ENCODE measurements at places on chromosomes 11 and 22. TPM values are rescaled to one million over a fixed set of nuclear protein-coding genes. Genes with fewer than 3 reads are reported as not detected.

DNA sequence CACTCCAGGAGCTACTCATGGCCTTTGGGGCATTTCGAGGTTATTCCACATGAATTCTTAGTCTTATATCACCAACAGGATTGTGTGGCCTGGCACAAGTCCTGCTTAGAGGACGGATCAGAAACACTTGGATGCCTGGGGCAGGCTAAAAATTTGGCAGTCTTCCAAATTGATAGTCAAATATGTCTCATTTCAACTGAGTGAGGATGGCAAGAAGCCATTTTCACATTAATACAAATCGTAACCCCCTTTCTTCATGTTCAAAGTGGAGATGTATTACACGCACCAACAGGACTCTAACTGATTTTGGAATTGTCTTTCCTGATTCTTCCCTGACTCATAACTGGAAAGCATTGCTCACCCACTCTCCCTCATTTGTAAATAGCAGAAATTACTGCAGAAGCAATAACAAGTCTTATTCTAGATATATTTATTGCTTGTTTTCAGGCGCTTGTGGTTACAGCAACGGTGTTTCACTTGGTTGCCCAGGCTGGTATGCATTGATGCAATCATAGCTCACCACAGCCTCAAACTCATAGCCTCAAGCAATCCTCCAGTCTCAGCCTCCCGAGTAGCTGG is 10.3 kb upstream of the CCDC86 start:
- no peak for DNase-seq

GRCh38 chr22:19959043-19959586 is 17.5 kb upstream of the TXNRD2 start:
- peak; percentile 74 for DNase-seq

DNA sequence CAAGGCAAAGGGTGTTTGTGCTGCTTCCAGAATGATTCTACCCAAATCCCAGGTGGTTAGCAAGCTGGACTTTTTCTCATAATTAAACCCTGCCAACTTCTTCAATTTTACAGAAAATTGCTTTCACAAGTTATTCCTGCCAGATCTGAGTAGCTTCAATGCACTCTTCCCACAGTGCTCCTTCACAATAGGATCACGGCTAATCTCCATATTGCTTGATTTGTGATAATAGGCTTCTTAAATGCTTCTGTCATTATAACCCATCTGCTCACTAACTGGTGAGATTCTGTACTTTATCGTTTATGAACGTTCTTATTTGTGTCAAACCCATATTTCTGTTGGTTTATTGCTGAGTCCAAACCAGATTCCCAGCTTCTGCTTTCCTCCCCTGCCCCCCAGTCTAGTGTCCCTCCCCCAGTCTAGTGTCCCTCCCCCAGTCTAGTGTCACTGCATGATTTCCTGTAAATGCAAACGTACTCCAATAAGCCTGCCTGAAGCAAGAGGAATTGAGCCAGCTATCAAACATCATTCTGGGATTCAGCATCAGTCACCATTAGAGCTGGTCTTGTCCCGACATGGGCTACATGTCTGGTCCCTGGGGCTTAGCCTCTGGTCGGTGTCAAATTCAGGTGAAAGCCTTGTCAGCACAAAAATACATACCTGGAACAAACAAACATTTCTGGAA is 14.0 kb downstream of the MMP3 start:
- DNase-seq = no peak

GRCh38 chr11:88819616-88820015 is 246.2 kb downstream of the GRM5 start:
- no peak for DNase-seq

DNA sequence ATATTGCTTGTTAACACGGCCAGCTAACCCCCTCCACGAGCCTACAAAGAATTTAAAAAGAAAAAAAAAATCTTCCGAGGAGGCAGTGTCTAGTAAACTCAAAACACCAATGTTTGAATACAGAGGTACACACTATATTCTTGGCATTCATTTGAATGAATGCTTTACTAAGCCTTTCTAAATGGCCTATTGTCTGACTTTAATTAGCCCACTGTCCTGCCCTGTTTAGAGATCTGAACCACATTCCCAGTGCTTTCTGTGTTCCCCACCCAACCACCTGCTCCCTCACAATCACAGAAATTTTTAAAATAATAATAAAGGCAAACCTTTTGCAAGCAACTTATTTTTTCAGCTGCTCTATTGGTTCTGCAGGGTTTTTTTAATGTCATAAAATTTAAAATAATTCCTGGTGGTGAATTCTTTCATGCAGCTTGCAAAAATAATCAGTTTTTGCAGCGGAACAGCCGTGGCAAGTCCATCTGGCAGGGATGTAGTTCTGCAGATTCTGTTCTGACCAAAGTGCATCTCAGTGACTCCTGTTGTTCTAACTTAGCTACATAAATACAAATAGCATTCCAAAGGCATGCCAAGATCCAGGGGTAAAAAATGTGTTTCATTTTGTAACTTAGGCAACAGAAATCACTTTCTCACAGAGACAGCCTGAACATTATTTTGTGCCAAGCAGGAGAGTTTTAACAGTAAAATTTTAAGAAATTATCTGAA is 23.8 kb downstream of the POU2AF2 start:
- DNase-seq = peak; percentile 16

DNA sequence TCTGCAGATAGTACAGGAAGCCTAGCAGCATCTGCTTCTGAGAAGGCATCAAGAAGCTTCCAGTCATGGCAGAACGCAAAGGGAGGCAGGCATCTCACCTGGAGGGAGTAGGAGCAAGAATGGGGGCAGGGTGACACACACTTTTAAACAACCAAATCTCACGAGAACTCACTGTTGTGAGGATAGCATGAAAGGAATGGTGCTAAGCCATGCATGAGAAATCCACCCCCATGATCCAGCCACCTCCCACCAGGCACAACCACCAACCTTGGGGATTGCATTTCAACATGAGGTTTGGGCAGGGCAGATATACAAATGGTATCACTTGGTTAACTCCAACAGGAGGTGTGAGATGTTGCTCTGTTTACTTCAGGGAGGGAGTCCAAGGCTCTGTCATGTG is 612.0 kb upstream of the KIRREL3 start:
- DNase-seq = no peak

GRCh38 chr22:44906999-44907644 is 102.7 kb downstream of the PHF21B start:
- DNase-seq = no peak

DNA sequence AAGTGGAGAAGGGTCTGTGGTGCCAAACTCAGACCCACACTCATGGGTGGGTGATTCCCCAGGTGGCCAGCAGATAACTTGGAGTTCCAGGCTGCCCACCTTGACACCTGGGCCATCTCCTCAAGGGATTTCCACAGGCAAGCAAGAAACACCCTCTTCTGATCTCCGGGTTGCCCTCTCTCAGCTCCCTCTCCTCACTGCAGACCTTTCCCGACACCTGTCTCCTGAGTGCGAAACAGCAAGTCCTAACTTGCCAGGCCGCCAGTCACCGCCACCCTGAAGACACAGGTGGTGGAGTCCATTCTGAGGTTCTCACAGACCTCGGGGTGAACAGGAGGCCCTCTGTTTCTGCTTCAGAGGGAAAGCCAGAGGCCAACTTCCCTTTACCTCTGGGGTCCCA is 16.6 kb downstream of the GALNT18 start:
- no peak for DNase-seq

DNA sequence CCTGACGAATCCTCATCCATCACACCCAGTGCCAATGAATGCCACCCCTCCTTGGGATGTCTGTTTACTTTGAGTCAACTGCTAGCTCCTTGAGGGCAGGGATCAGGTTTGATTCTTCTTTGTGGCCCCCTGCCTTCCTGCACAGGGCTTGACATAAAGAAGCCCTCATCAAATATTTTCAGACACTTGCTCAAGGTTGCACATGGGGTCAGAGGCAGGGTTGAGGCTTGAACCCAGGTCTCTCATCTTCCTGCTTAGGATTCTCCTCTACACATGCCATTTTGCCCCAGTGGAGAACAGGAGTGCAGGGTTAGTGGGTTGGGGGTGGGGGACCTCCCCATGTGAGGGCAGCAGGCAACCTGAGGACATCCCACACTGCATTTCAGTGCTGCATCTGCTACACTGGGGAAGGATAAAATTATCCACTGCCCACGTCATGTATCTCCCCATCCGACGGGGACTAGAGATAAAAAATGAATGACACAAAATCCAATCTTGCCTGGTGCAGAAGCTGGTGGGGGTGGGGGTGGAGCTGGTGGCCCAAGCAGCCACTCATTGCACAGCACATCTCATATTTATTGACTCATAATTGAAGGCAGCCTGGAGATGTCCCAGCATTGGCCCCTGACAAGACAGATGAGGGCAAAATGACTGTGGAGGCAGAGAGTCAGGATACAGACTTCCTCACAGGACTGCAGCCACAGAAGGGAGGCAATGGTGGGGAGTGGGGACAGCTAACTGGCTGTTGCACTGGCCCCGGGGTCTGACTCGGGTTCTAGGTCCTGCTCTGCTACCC is 41.3 kb downstream of the NEU3 start:
- peak; percentile 37 for DNase-seq

DNA sequence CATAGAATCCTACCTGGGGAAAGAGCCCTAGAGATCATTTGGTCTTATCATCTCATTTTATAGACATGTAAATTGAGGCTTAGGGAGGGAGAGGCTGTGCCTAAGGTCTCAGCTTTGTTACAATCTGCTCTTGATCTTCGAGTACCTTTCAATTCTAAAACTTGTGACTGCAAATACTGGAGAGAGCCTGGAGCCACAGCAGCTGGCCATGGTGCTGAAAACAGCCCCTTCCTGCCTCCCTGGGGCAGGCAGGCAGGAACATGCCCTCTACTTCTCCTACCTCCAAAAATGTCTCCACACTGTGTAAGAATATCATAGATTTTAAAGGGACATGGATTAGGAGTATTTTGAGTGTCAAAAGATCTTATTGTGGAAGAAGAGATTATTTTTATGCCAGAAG is 52.2 kb downstream of the C22orf42 start:
- peak; percentile 30 for DNase-seq

DNA sequence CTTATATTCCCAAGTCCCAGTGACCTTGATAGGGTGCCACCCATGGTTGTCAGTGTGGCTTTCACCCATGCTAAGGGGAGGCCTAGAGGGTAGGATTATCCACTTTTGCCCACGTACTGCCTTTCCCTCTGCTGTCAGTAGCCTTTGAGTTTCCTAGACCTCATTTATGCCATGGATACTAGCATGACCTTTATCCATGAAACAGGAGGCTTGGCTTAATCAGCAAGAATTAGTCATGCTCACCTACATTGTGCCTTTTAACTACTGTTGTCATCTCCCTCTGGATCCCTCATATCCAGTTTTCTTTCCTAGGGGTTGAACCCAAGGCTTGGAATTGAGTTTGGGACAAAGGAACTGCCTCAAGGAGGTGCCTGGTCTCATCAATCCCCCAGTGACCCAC is 716.7 kb downstream of the NTM start:
- no peak for DNase-seq

- DNase-seq = no peak
Measured at GRCh38 chr11:116501728-116502127, 271.1 kb downstream of the BUD13 start.

DNA sequence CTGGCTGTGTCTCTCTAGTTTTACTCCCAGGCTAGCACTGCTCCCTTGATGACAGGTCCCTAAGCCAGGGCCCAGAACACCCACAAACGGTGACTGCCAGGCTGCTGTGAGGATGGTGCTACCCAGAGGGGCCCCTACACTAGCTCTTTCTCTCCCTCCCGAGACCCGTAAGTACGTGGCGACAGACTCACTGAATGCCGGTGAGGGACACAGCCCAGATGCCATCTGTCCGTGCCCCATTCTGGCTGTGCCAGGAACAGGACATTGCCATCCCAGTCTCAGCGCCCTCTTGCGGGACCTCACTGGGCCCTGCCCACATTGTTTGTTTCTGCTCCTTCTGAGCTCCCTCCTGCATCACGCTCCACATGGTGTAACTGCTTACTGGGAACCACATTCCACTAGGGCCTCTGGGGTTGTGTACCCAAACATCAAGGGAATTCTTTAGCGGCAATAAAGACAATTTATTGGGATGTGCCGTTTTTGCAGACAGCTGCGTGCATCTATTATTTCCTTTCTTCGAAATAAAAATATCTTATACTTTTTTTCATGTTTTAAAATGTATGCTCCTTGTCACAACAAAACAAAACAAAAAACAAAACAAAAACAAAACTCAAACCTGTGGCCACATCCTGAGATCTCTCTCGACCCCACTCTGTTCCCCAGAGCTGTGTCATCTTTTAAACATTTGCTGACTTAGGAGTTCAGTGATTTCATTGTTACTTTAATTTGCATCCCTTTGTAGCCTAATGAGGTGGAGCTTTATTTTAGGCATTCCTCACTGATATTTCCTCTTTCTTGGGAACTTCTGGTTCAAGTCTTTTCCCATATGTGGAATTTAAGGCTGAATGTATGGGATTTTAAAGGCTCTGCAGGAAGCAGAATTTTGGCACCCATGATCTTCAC is 4.4 kb upstream of the TPCN2 start:
- peak; percentile 97 for DNase-seq

DNA sequence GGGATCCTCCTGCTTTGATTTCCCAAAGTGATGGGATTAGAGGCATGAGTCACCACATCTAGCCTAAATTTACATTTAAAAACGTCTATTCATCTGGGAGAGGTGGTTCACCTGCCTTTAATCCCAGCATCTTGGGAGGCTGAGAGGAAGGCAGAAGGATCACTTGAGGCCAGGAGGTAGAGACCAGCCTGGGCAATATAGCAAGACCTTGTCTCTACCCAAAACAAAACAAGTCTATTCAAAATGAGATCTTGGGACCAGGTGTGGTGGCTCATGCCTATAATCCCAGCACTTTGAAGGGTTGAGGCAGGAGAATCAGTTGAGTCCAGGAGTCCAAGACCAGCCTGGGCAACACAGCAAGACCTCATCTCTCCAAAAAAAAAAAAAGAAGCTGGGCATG is 4.9 kb upstream of the UBASH3B start:
- no peak for DNase-seq

GRCh38 chr22:39417641-39418040 is 18.1 kb downstream of the TAB1 start:
- no peak for DNase-seq

DNA sequence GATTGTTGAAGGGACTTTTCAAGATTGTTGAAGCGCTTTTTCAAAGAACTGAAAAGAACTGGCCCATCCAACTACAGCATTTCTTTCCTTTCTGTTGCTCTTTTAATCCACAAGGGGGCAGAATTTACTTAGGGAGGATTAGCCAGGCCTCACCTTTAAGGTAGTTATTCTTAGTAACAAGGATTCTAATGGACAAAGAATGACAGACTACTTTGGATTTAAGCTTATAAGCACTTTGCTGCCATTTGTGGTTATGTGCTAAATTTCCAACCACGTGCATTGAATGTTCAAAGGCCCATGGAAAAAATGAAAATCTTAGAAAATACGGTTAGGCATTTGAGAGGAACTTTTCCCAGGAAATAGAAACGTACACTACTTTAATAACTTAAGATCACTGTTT is 49.5 kb upstream of the HSPA8 start:
- peak; percentile 62 for DNase-seq

Gene GAB4
- not detected for total RNA-seq

Gene SCGB1C1
- not detected for total RNA-seq

Gene TBCEL
- total RNA-seq = 12.6 TPM

Gene OR2AG1
- not detected for total RNA-seq

Gene FOLR2
- total RNA-seq = not detected

Gene RNF214
- 5.8 TPM for total RNA-seq

Gene H19
- 11.1 TPM for total RNA-seq

Gene OOSP4A
- total RNA-seq = not detected

Gene MYOD1
- total RNA-seq = not detected
